ENCODE measurements at places on chromosomes 6 and 20.
A peak's percentile ranks its signal among the peaks of the same experiment; 100 is the strongest.

DNA sequence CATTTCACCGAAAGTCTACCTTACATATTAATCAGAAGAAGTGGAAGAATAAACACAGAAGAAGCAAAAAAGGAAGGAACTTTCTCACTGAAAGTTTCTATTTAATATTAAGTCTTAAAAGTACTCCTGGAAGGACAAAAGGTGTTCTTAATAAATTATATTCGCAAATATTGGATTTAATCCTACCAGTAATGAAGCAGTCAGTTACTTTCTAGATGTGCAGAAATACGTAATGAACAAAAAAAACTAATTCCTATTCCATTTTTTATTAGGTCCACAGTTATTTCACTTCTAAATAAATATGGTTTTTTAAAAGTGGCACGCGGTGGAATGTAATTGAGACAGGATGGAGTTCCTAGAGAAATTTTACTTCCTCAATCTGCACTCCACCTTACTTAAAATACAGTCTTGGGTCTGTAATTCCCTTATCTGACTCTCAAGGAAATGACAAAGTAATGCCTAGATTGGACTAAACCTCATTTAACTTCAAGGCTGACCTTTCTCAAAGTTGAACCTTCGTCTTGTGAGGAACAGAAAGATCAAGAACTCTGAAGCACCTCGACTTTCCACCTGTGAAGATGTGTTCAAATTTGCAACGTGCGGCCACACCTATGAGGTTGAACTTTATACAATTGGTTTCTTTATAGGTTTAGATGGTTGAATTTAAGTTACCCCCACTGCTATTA lies 1.1 kb upstream of the TRAM2 start:
- DNase-seq: no peak

- no peak for DNase-seq
These were observed at the start of gene STXBP5 for GRCh38 chr6:147204060-147204785. Gene STXBP5 (plus strand): TSS chr6:147204417. CDS start chr6:147204533, 116 bp downstream.

GRCh38 chr6:144264270-144265060 lies 20.7 kb upstream of the UTRN start:
- DNase-seq: no peak

DNA sequence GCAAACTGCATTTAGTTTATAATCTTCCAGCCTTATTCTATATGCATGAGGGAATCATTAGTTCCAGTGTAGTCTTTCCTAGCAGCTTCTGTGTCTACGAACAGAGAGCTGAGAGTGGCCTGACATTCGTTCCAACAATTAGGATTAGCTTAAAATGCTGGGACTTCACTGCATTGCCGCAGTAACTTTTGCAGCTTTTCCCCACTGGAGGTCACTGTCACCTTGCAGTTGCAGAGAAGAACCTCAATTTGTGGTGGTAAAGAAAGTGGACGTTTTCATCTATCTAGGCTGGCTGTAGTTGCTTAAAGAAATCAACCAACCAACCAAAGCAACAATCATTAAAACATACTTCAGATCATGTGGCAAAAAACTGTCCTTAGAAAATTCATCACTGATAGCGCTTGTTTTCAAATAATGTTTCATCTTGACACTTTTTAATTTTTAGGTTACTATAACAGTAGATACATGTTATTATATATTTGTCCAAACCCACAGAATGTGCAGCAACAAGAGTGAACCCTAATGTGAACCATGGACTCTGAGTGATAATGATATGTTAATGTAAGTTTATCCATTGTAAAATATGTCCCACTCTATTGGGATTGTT lies 12.2 kb downstream of the MYLK4 start:
- peak; percentile 61 for DNase-seq

GRCh38 chr6:16633465-16633864 lies 127.8 kb downstream of the ATXN1 start:
- DNase-seq: no peak

- DNase-seq: no peak
These were observed 785.6 kb downstream of the QKI start for GRCh38 chr6:164200071-164200470.

Data from NCI-H2081 (cell line).